Stimulated activated CD8-positive, alpha-beta memory T cell treated with anti-CD3 and anti-CD28 coated beads, Interleukin-7, amount 100 ng/mL, for 1 hour (primary cell): ENCODE measurements at places on chromosomes 11 and 22.

GRCh38 chr22:24265734-24266133, 4.9 kb upstream of the SPECC1L start:
- no peak for DNase-seq

DNA sequence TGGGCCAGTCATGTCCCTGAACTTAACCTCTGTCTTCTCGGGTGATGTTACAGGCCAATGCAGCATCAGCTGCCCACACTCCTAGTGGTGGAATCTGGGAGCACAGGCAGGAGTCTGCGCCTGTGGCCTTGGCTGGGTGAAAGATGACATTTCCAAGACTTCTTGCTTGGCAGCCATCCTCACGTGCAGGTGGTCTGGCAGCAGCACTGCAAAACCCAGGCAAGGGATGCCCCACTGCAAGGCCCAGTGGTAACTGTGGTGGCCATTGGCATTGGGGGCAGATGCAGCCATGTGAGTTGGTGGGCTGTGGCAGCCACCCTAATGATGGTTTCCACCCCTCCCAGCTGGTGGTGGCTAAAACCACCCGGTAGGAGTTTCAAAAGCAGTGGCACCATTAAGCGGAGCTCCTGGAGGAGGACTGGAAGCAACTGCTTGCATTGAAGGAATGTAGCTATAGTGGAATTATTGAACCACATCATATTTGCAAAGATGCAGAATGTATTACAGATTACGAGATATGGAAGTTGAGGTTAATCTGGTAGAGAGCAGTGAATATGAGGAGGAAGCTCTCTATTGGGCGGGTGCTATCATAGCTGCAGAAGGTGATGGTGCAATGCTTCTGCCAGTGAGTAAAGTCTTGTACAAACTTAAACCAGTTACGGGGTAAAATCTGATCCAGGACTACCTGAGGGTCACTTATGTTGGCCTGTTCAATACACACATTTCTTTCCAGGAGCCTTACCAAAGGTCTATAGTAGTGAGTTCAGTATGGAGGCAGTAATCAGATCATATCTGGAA, 120.7 kb upstream of the TOP3B start:
- no peak for DNase-seq

DNA sequence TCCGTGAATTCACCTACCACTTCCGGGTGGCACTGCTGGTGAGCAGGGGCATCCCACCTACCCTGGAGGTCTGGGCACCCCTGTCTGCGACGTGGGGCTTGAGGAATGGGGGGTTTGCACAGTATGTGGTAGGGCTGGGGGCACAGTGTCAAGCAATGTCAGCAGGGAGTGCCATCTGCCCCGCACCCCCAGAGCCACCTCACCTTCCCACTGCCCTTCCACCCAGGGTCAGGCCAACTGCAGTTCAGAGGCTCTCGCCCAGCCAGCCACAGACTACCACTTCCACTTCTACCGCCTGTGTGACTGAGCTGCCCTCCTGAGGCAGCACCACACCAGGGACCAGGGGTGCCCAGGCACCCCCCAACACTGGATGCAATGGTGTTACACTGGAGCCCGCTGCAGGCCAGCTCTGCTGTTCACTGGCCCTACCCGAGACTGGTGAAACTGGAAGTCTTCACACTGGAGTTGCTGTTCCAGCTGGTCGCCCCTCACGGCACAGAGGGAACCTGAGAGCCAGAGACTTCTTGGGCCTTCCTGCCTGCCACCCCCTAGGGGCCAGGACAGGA, 6.5 kb downstream of the TMEM258 start:
- DNase-seq, result no peak

- no peak for DNase-seq
Measured at GRCh38 chr11:34564807-34565241, 51.2 kb upstream of the ELF5 start.

DNA sequence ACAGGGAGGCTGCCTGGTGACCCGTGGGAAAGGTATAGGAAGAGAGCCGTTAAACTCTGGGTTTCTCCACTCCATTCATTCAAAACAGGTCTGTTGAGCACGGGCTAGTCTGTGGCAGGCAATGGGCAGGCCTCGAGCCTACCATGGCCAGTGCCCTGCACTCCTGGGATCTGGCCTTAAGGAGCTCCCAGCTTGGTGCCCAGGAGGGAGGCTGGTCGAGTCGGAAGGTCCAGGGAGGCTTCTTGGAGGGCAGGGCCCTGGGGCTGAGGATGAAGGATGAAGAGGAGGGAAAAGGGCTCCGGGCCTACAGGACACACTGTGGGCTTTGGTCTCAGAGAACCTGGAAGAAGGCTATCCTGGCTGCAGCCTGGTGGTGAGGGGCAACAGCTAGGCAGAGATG, 41.9 kb upstream of the MN1 start:
- DNase-seq, result no peak

DNA sequence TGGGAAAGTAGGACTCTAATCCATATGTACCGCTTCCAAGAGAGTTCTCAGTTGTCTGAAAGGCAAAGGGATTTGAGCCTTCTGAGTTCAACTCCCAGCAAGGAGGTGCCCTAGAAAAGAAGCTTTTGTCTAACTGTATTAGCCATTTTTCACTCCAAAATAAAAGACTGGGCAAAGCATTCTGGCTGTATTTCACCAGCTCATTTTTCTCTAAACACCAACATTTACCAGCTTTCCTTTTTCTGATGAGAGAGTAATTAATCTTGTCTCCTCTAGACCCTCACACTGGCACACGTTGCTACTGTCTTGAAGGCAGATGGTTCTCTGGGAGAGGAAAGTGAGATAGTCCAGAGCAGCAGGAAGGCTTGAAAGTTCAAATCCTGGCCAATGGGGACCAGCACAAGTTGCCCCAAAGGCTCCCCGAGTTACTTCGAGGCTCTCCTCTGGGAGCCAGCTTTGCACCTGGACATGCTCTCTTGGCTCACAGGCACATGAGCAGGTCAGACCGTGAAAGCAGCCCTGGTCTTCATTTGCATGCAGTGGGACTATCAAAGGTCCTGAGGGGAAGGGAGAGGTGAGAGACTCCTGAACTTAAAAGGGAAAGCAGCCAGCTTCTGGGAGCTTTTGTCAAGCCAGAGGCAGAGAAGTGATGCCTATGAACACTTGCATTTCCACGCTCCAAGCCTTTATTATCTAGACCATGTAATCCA, 100.0 kb downstream of the NTM start:
- no peak for DNase-seq

GRCh38 chr11:1193326-1194230, 29.3 kb upstream of the MUC5B start:
- no peak for DNase-seq

GRCh38 chr11:116879800-116880625, 42.6 kb upstream of the APOA1 start:
- no peak for DNase-seq

DNA sequence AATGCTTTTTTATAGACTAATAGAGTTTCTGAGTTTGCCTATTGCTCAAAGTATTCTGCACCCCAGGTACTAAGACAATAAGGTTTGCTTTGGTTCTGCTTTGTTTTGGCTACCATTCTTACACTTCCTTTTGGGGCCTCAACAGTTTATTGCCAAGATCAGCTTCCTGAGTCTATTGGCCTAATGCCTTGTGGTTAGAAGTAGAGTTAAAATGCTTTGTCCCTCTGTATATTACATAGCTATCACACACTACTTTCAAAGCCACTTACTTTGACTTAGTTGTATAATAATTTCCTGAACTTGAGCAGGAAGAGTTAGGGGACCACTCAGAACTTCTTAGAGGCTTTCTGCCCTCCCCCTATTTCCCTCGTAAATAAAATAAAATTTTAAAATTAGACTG, 96.5 kb downstream of the DLG2 start:
- DNase-seq, result no peak

- no peak for DNase-seq
Measured at GRCh38 chr22:50628543-50629134, 687 bp upstream of the ARSA start.
